ENCODE measurements at places on chromosomes 1 and 21.

DNA sequence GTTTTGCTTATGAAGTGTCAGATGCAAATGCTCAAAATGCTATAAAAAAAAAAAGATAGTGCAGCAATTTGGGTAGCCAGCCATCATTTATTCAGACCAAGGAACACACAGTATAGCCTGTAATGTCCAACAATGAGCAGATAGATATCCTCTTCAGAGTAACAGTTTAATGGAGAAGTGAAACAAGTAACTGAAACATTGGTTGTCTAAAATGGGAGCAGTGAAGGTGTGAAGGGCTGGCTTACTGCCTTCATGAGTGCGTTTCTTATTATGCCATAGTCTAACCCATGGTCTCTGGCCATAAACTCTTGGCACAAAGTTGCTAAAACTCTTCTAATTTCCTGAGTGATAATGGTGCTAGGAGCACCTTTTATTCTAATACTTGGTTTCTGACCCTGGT is 11.4 kb downstream of the RGS5 start:
- no peak for DNase-seq

DNA sequence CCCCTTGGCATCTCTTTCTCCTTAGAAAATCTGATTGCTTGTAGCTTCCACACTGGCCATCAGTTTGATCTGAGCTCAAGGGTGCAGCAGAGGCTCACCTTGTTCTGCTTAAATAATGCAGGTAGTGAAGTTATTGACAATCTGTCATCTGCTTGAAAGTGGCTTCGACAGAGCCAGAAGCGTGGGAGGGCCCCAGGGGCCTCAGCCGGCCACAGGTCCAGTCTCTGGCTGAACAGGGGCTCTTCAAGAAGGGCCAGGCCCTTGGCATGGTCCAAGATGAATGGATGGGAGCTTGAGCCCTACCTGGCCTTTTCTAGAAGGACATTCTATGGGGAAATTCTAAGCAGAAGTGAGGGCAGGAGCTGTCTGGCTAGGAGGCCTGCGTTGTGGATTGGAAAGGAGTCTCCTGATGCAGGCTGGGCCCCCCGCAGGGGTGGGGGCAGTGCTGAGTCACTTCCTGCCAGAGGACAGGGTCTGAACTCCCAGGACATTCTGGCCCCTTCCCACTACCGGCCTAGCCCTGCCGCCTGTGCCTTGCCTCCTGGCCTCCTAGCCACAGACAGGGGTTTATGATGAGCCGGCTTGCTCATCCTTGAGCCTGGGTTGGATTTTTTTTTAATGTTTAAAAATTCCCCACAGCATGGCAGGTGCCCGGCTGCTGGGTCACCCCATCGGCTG is 162.3 kb upstream of the VAMP3 start:
- peak; percentile 19 for DNase-seq

DNA sequence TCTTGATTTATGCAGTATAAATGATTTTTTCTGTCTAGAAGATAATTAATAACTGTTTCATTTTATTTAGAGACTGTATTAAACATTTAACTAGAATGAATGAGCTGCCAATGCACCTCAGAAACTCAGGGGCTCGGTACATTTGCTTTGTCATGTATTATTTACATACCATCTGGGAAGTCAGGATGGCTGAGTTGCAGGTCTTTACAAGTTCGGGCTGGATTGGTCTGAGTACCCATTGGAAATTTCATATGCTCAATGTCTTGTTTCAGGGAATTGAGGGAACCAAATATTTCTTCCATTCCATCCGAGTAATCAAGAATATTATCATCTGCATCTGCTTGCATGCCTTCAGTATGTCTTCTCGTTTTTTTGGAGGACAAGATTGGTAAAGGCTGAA is 221.7 kb downstream of the COL11A1 start:
- DNase-seq: no peak

- no peak for DNase-seq
Measured at GRCh38 chr1:15299179-15299578, 52.2 kb downstream of the FHAD1 start.

GRCh38 chr1:115830963-115831362 is 10.0 kb downstream of the NHLH2 start:
- DNase-seq: no peak

GRCh38 chr1:232518349-232518748 is 111.6 kb downstream of the SIPA1L2 start:
- peak; percentile 41 for DNase-seq

DNA sequence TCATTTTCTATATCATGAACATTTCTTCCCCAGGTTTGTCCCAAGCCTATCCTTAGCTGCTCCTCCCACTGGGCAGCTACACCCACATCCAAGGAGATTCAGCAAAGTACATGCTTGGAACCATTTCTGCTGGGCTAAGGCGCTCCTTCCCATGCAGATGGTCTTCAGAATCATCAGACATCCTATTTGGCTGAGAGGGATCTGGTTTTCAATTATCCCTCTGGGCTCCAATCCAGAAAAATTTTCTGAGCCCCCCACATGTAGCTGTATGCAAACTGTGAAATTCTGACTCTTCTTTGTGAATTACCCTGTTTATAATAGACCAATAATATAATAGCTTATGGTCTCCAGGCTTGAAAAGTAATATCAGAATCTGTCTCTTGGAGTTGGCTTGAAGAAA is 99.2 kb downstream of the LAMC2 start:
- no peak for DNase-seq

GRCh38 chr1:206001476-206001888 is 1.7 kb downstream of the RAB7B start:
- DNase-seq: peak; percentile 89

DNA sequence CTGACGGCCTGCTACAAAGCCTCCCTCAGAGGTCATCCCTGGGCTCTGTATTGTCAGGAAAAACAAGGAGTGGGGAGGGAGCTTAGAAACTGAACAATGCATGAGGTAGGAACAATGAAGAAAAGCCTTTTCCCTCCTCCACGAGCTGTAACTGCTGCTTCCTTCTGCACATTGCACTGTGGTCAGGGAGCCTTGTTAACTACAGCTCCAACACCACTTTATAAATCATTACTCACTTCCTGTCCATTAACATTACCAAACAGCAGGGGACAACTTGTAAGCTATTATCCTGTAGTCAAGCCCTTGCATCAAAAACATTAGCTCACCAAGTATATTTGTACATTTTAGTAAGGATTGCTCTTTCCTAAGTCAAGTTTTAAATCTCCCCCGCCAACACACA is 336.0 kb upstream of the NR5A2 start:
- DNase-seq: peak; percentile 29

Data from myocyte (in vitro differentiated cells).